ENCODE measurements at places on chromosomes 13 and 19.

DNA sequence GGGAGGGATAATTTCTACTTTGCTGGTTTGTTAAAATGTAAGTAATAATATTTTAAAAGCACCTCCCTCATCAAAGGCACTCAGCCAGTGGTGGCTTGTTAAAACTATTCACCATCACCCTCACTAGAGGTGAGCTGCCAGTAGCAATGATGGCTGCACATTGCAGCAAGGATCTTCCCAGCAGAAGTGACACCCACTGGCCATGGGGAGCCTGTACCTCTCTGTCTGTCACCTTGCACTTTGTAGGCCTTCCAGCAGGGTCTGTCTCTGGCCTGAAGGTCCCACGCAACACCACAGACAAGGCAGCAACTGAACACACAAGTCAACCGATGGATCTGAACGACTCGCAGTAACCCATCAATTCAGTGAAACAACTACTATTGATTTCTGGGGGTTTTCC, 47.3 kb upstream of the C13orf42 start:
- DNase-seq: peak; percentile 59

DNA sequence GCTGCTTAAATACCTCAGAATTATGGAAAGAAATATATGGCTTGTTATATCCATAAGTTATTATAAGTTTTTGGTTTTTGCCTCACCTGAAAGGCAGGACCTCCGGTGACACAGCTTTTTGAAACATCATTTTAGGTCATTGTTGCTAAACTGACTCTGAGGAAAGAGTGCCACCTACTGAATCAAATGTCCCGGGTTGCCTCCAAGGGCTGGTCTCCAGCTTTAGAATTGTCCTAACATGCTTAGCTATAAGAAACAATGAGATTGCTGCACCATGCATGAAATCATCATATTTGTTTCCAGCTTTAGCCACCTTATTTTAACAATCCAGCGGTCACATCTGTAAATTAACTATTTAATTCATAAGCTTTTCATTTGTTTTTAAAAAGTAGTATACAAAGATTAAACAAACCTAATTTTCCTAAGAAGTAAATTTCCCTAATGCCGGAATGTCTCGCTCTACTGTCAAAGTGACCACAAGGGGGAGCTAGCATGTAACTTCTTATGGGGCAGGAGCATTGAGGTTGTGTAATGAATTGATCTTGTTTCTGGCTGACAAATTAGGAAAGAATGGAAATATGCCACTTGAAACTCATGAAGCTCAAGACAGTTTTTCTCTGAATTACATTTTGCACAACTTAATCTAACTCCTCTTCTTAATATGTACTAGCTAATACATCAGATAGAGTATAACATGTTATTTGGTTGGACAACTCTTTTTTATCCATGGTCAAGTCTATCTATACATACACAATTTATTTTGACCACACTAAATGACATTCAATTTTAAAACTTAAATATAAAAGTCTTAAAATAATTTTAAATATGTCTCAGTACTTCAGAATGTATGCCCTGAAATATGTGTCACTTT, 6.7 kb upstream of the PCDH17 start:
- DNase-seq: peak; percentile 47

- DNase-seq: no peak
Observed at GRCh38 chr19:51006406-51006805, 5.0 kb upstream of the KLK8 start.

DNA sequence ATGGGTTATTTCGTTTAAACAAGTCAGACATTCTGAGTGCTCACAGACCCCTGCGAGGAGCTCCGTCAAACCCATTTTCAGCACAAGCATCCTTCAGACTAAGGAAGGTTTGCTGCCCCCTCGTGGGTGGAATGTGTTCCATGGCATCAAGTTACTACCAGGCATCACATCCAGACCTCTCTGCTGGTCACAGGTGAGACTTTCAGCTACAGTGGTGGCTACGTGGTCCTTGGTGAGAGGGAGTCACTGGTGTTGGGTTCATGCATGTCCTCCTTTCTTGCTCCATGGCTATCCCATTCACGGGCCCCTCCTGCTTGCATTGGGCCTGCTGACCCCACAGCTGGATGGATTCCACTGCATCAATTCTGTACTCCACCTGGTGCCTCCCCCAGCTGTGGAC, 9.1 kb upstream of the LILRB5 start:
- peak; percentile 89 for DNase-seq

GRCh38 chr13:33525763-33526162, 240.2 kb upstream of the STARD13 start:
- DNase-seq: no peak

DNA sequence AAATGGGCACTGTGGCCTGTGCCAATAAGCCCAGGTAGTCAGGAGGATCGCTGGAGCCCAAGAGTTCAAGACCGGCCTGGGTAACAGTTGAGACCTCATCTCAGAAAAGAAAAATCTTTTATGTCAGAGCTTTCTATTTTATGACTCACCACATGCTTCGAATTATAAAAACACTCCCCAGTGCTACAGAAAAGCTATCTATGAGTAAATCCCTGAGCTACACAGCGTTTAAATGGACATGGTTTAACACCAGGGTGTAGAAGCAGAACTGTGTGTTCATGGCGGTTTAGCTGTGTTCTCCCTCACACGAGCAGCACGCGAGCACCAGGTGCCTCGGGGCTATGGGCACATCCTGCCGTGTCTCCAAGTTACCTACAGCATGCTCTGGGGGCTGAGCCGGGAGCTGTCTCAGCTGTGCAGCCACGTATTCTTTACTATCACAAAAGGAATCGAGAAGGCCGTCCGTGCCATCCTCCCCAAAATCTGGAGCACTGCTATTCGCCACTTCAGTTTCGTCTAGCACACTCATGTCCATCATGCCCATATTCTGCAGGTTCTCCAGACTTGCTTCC, 6.7 kb downstream of the SAFB2 start:
- no peak for DNase-seq

DNA sequence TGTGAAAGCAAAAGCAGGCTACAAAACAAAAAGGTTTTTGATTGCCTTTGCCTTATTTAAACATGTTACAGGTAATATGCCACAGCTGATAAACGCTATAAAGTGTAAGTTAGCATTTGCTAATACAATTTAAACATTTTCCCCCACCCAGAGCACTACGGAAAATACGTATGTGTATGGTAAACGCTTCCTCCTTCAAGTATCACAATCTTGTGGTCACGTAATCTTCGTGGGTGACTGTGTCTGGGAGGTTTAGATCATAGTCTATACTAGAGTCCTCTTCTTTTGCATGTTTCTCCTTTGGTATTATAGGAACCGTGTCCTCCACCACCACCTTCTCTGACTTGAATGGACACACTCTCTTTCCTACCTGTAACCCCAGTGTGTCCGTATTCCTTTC, 38.1 kb upstream of the POSTN start:
- no peak for DNase-seq

DNA sequence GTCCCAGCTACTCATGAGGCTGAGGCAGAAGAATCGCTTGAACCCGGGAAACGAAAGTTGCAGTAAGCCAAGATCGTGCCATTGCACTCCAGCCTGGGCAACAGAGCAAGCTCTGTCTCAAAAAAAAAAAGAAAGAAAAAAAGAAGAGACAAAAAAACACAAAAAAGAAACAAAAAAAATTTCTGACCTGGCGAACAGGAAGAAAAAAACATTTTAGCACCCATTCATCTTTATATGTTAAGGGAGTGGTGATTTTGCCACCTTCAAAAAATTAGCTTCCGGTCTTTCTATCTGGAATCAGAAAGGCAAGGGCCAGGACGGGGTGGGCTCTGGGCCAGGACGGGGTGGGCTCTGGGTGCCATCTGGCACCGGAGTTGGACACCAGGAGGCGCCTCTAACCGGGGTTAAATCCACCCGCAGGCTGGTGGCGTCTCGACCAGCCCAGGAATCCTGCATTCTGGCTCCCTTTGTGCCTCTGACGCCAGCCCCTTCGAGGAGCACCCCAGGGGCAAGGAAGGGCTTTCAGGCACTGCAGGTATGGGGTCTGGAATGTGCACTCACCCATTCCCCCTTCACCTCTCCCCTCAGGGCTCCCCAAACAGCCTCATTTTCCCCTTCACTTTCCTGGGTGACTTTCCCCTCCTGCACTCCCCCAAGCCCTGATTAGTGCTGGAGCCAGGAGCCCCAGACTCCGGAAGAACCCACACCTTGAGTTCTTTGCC, 10.4 kb upstream of the ZSWIM4 start:
- peak; percentile 64 for DNase-seq

- no peak for DNase-seq
Observed at GRCh38 chr19:46967578-46968032, 52.0 kb upstream of the NPAS1 start.

DNA sequence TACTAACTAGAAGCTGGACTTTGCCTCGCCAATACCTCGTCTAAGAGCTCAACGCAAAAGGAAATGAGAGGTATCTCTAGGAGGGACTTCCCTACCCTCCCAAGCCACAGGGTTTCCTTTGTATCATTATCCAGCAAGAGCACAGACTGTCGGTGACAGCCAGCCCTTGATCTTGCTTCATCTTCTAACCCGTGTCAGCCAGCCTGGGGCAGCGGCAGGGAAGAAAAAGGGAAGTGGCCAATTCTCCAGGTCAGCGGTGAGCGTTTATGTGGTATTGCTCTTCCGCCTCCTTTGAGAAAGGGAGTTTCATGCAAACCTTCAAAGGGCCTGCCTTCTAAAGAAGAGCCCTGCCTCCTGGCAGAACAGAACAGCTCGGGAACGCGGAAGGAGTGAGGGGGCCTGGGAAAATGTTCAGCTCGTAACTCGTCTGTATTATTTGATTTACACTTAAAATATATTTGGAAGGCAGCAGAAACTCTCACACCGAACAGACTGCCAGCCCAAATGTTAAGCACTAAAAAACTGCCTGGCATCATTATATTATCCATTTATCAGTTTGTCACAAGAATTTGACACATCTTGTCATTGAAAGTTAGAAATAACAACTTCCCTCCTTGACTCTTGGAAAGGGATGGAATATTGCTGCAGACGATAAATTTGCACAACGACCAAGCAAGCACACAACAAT, 41.8 kb downstream of the EFNB2 start:
- no peak for DNase-seq

DNA sequence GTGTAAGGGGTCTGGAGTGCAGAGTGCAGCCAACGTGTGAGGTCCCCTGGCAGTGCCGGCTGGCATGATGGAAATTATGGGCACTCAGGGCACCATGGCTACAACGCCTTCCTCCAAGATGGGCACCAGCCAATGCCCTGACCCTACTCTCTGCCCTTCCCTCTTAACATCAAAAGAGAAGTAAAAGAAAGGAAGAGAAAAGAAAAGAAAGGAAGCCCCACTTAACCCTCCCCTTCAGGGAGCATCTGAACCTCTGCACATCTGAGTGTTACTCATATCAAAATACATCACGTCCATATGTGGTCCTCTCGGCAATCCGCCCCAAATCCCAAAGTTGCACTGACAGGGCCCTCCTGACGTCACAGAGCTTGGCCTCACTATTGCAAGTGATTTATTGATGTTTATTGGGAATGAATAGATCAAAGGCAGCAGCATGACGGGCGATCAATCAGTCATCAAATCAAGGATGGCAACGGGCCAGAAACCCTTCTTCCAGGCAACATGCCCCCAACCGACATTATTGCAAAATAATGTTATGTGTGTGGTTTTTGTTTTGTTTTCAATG, 1.3 kb downstream of the TSHZ3 start:
- DNase-seq: no peak

GRCh38 chr13:27979765-27980279, 8.7 kb downstream of the URAD start:
- no peak for DNase-seq

- DNase-seq: no peak
Observed at GRCh38 chr13:107803822-107804495, 411.4 kb downstream of the LIG4 start.

DNA sequence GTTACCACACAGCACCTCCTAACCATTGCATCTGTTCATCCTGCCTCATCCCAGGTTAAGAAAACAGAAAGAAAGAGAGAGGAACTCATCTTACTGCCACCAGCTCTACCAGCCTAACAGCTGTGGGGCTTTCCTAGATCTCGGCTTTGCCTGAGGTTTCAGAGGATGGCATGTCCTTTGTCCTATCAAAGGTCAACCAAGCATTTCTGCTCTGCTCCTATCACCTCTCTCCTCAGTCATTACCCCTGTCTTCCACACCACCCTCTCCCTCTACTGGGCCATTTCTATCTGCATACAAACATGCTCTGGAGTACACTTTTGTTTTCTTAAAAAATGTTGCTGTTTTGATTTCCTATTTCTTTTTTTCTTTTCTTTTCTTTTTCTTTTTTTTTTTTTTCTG, 393.3 kb downstream of the IRS2 start:
- DNase-seq: no peak

GRCh38 chr13:113491418-113491883, 940 bp upstream of the DCUN1D2 start:
- no peak for DNase-seq

DNA sequence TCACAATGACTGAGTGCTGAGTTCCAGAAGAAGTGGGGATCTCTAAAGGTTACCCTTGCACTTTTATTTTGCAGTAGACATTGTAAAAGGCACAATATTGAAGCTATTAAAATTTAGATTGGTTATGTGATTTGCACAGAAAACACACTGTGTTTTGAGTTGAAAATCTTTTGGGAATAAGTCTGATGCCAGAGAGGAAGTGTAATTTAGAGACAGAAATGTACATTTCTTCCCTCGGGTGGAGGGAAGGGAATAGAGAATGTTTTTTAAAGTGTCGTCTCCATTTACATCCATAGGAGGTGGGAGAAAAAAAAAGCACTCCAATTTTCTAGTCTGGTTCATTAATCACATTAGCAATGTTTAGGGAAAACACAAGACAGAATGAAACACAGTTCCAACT, 465.8 kb downstream of the OLFM4 start:
- no peak for DNase-seq

GRCh38 chr13:113535381-113535781, 44.9 kb upstream of the DCUN1D2 start:
- no peak for DNase-seq

GRCh38 chr13:48923376-48923775, 52.3 kb upstream of the FNDC3A start:
- DNase-seq: no peak

- no peak for DNase-seq
Observed at GRCh38 chr13:50711996-50712395, 131.5 kb downstream of the DLEU7 start.

GRCh38 chr13:109152941-109153340, 523.5 kb downstream of the MYO16 start:
- no peak for DNase-seq

- no peak for DNase-seq
Observed at GRCh38 chr19:34998777-34999497, 1.2 kb upstream of the GRAMD1A start.

DNA sequence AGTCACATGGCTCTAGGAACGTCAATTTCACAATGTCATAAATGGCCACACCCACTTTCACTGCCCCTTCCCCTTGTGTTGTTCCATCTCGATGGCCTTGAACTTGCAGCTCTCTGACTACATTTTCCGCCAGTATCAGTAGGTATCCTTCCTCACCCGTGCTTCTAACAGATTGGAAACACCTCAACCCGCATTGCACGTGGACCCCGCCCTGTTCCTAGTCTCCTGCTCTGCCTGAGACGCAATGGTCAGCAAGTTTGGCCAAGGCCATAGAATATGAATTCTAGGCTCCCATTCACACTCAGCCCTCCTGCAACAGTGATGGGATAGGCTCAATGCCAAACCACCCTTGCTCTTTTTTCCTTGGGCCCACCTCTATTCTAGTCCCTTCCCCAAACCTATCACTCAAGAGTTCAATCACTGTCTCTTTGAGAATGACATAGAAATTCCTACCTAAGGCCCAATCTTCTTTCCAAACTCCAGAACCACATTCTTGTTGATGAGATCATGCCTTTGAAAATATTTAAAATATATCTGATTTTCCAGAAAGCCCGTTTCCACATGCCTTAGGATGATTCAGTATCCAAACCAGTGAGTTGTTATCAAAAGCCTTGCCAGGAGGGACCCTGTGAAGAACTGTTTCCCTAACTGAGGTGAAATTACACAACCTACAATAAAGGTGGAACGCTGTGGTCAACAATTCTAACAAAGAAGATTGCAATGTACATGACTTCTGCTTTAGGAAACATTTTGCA, 334.6 kb downstream of the MYO16 start:
- no peak for DNase-seq
